ENCODE measurements at places on chromosomes 3 and 15.
A peak's percentile ranks its signal among the peaks of the same experiment; 100 is the strongest.

- DNase-seq: no peak
Observed at GRCh38 chr3:35012214-35012613, 627.1 kb upstream of the ARPP21 start.

DNA sequence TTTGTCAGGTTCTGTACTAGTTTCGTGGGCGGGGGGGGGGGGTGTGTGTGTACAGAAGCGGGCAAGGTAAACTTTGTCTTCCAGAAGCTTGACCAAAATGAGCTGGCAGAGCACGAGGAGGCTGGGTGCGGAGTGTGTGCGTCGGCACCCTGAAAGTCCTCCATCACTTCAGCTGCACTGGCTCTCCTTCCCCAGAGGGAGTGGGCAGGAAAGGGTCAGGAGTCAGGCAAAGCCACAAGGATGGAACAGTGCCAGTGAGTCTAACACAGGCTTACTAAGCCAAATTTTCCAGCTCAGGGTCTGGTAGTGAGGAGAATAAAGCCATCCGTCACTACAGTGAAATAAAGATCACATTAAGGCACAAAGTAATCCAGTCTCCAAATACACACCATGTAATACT, 11.9 kb upstream of the SH3GL3 start:
- no peak for DNase-seq

DNA sequence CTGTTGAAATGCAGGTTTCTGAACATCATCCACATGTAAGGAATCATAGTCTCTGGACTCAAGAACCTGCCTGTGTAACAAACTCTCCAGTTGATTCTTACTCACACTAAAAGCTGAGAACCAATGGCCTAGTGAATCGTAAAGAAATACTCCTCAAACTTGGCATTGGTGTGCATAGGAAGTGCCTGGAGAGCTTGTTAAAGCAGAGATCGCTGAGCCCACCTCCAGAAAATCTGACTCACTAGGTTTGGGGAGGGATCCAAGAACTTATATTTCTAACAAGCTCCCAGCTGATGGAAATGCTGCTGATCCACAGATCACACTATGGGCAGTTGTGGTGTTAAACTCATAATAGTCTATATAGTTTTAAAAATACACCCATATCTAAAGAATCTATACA, 55.8 kb upstream of the LMCD1 start:
- DNase-seq: peak; percentile 42

DNA sequence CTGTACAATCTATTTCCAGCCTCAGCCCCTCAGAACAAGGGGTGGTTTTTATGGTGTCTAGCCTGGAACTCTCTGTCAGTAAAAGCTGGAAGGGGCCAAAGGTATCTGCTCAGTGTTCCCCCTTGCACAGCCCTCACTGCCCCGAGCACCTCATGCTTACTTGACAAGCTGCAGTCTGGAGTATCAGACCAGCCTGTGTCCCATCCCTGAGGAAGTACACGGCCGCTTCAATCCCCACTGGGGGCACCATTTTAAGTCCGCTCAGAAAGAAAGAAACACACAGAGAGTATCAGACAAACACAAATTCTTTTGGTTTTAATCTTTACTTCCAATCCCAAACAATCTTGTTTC, 32.4 kb downstream of the UMPS start:
- no peak for DNase-seq

GRCh38 chr3:187325632-187326031, 34.1 kb upstream of the MASP1 start:
- peak; percentile 15 for DNase-seq

DNA sequence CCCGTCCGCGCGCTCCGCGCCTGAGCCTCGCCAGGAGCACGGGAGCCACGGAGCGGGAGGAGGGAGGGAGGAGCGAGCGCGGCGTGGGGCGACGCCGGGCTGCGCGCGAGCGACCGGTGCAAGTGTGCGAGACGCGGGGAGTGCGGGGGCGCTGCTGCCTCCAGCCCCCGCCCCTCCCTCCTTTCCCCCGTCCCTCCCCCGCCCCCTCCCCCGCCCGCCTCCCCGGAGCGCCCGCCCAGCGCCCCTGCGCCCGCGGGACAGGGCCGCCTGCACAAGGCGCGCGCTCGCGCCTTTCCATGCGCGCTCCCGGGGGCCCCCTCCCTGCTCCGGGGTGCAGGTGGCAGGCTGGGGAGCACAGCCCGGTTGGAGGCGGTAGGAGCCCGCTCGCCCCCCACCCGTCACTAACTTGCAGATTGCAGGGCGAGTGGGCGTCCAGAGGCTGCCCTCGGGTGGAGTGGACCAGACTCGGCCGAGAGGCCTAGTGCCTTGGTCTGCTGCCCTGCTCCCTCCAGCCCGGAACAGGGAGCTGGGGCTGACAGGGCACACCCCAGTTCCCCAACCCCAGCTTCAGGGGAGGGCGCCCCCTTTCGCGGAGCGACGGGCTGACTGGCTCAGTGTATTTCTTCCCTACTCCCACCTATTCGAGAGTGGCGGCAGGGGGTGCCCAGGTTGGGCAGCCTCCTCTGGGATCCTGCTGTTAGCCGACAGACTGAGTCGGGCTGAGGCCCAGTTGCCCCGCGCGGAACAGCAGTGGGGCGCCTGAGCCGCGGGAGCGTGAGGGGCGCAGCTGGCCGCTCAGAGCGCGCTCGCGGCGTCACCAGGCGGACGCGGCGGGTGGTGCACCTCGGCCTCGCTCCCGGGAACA, at the start of gene WNT7A:
Gene WNT7A (minus strand): TSS at position 126 of the 865 bp plus-strand sequence. CDS start 255 bp downstream, outside the sequence.
- peak; percentile 84 for DNase-seq

DNA sequence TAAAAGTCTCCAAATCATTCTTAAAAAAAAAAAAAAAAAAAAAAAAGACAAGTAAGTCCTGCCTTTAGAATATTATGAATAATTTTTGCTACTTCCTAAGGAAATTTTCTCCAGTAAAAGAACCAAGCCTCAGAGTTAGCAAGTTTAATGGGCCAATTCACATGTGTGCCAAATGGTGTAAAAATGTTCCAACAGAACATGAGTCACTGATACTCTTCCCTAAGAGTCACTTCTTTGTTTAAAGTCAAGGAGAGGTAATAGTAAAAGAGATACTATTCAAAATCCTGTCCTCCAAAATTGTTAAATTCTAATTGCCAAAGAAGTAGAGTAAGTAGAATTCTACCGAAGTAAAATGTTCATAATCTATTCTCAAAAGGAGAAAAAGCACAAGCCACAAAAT, 17.7 kb upstream of the CPA3 start:
- no peak for DNase-seq

DNA sequence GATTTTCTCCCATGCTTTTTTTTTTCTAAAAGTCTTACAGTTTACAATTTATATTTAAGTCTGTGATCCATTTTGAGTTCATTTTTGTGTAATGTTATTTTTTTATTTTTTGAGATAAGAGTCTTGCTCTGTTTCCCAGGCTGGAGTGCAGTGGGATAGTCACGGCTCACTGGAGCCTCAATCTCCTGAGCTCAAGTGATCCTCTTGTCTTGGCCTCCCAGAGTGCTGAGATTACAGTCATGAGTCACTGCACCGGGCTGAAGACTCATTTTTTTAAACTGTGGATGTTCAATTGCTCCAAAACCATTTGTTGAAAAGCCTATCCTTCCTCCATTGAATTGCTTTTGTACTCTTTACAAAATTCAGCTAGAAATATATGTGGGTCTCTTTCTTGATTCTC, 19.5 kb downstream of the LNP1 start:
- DNase-seq: no peak

GRCh38 chr15:95826412-95827195, 503.9 kb upstream of the NR2F2 start:
- peak; percentile 17 for DNase-seq

- DNase-seq: peak; percentile 76
Observed at GRCh38 chr15:57091636-57092035, 173.2 kb downstream of the TCF12 start.

- peak; percentile 35 for DNase-seq
Observed at GRCh38 chr15:63983061-63983711, 63.1 kb downstream of the DAPK2 start.

GRCh38 chr15:70274255-70274880, 176.7 kb upstream of the TLE3 start:
- no peak for DNase-seq

DNA sequence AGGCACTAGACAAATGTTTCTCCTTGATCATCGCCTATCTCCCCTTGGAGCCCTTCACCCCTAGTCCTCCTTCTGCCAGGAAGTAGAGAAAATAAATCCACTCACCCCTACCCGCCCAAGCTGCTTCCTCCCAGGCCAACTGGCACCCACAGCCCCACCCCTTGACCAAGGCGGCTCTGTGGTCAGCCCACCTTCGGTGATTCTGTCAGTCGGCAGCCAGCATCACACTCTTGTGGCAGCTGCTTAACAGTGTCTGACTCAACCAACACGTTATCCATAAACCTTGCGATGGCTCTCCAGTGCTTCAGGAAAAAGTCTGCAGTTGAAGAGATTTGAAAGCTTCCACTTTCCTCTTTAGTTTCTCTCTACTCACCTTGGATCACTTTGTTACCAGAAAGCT, 7.6 kb downstream of the SHF start:
- DNase-seq: no peak

DNA sequence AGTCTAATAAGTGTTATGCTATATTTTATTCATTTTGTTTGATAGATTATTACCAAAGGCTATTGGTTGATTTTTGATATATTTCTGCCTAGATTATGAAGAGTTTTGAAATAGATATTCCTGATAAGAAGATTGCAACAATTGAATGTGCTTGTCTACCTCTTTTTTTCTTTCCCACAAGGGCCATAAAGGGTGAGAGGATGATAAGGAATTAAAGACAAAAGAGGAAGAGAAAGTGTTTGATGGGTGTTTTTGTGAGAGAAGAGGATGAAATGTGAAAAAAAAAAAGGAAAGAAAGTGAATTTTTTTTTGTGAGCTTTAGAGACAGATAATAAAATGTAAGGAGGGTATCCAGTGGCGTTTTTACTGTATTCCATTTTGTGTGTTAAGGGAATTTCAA, 244.4 kb downstream of the CHST2 start:
- no peak for DNase-seq

DNA sequence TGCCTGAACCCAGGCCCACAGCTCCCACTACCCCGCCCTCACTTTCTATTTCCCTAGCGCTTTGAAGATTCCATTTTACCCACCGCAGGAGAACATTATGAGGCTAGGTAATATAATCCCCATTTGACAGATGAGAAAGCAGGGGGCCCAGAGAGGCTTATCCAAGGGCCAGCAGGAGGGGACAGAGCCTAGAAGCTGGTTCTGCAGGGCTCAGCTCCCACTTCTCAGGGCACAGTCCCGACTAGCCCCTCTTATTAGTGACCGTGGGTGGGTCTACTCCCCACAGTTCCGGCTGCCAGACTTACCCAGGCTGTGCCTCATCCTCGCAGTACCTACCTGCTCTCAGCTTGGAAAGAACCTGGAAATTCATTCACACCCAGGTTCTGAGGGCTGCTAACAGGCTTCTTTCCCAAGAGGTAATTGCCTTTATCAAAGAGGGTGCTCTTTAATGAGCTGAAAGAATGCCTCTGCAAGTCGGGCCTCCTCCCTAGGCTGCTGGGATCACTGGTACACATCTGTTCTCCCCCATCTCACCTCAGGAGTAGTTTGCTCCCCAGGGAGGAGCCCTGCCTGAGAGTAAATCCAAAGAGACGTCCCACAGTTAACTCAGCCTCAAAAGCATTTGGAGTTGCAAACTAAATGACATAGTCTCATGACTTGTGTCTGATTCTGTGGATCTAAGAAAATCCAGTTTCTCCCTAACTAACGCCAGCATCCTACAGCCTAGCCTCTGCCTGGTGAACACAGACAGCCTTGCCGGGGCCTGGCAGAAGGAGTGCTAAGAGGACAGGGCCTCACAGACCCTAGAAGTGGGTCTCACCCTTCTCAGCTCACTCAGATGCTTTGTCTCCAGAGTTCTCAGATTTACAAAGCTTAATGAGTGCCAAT, 125.0 kb downstream of the CHSY1 start:
- no peak for DNase-seq

GRCh38 chr15:23073890-23074646, 34.7 kb upstream of the TUBGCP5 start:
- peak; percentile 2 for DNase-seq

GRCh38 chr3:158958873-158959272, 157.0 kb downstream of the MFSD1 start:
- no peak for DNase-seq

- no peak for DNase-seq
Observed at GRCh38 chr15:58987036-58987435, 427 bp upstream of the RNF111 start.

DNA sequence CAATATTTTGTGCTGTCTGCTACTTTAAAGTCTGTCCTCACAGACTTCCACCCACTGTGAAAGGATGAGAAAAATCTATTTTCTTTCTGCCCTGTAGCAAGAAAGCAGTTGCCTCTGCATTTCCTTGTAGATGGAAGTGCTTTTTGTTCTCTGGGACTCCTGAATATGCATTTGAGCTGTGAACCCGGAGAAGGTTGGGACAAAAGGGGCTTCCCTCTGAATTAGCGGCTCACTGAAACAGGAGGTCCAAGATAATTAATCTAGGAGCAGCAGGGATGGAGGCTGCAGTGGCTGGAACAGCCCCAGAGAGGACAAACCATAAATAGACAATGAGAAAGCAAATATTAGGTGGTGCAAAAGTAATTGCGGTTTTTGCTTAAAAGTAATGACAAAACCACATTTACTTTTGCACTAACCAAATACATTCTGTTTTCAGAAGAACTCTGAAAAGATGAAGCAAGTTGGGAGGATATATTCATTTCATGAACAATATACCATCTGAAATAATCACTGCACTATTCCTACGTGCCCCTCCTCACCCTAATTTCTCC, 143.4 kb upstream of the KBTBD8 start:
- no peak for DNase-seq

GRCh38 chr3:188624828-188625227, 470.9 kb downstream of the LPP start:
- DNase-seq: no peak

GRCh38 chr15:23387621-23388190, 33.2 kb downstream of the GOLGA8S start:
- no peak for DNase-seq

DNA sequence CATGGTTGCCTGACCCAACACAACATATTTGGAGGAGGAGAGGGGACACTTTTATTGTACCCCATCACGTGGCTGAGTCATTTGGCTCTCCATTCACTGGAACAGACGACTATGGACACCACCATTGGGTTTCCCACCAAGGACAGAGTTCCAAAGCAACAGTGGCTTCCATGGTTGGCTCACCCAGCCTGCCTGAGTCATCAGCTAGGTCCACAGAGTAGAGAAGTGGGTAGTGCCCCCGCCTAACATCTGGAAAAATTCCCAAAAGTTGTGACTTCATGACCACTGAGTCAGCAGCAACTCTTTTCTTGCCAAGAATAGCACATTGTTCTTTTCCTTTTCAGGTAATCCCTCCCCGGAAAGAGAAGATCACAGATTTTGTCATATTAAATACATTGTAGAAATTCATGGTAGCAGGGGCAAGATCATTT, 3.0 kb upstream of the PPP1R2 start:
- DNase-seq: no peak

- no peak for DNase-seq
Observed at GRCh38 chr3:46282696-46283095, 40.4 kb downstream of the CCR3 start.

- DNase-seq: no peak
Observed at GRCh38 chr3:174697310-174697709, 161.8 kb upstream of the NAALADL2 start.

- DNase-seq: no peak
Observed at GRCh38 chr3:77524946-77525682, 485.2 kb downstream of the ROBO2 start.
